ENCODE measurements at places on chromosomes 16 and 17. TPM values are rescaled to one million over a fixed set of nuclear protein-coding genes. Genes with fewer than 3 reads are reported as not detected.

The KRTAP9-8 gene
- total RNA-seq, result not detected

The WNT9B gene
- total RNA-seq, result not detected

The TP53I13 gene
- total RNA-seq, result 112 TPM

The GGNBP2 gene
- 94.0 TPM for total RNA-seq

The NEUROD2 gene
- total RNA-seq, result not detected

The SRCIN1 gene
- total RNA-seq, result 0.05 TPM

The GRIN2C gene
- total RNA-seq, result not detected

The KRT15 gene
- not detected for total RNA-seq

The TMEM88 gene
- 1.5 TPM for total RNA-seq

The SYCE1L gene
- 5.8 TPM for total RNA-seq

GRCh38 chr17:57406131-57406980 is 150.0 kb downstream of the MSI2 start:
- peaks cover 27% of the 10 kb centered on the region for H3K4me1 ChIP-seq
- H3K27me3 ChIP-seq, result no peaks in the 10 kb centered on the region
- no peak overlapping the region for H3K4me3 ChIP-seq

GRCh38 chr17:40287159-40287493 is 553 bp upstream of the CDC6 start:
- H3K27ac ChIP-seq, result peak overlapping the region; percentile 97
- H3K4me1 ChIP-seq, result peaks cover 66% of the 10 kb centered on the region
- peaks cover 37% of the 10 kb centered on the region for H3K36me3 ChIP-seq
- peak overlapping the region; percentile 99 for H3K4me3 ChIP-seq
- DNase-seq, result no peak
- H3K27me3 ChIP-seq, result no peaks in the 10 kb centered on the region

DNA sequence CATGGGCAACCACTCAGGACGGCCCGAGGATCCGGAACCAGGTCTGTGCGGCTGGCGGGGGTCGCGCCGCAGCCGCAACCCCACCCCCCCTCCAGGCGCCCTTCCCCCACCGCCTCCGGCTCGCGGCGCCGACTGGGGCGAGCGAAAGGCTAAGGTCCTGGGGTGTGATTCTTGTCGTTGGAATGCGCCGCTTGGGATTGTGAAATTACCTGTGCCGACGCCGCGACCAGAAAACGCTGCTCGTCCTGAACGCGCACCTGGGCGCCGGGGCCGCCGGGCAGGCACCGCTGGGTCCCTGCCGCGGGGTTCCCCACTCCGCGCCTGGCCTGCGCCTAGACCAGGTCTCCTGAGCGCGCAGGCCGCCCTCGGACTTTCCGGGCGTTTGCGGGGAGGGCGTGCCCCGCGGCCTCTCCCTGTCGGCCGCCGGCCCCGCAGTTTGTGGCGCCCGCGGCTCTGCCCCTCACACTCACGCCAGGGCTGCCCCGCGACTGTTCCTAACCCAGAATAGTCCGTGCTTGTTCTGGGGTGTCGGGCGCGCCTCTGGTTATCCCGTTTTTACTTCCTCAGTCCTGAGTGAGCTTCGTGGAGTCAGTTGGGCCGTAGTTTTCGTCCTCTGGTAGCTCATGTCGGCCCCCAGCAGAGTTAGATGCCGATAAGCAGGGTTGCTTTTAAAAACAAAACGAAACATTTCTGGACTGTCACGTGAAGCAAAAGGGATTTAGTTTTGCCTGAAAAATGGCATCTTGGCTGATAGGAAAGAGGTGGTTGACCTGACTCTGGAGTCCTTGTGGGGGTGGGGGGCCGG is 147.2 kb downstream of the SPECC1 start:
- no peaks in the 10 kb centered on the region for H3K36me3 ChIP-seq
- H3K4me1 ChIP-seq, result peaks cover 4% of the 10 kb centered on the region
- peaks cover 15% of the 10 kb centered on the region for H3K27me3 ChIP-seq
- no peak for DNase-seq
- H3K27ac ChIP-seq, result no peak overlapping the region

DNA sequence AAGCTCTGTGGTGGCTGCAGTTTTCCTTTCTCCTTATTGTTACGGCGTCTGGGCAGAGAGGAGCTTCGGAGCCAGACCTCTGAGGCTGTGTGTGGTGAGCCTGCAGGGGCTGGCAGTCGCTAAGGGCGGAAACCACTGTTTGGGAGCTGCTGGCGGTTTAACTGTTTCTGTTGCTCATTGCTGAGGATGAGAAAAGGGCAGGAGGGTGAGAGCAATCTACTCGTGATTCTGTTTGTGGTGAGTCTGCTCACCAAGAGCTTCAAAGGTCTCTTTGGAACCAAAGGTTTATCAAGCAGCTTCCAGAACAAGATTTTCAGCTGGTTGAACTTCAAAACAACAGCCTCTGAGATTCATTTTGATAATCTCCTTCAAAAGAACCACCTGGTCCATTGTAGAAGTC is 143.9 kb downstream of the ANKFN1 start:
- H3K4me3 ChIP-seq, result no peak overlapping the region
- peaks cover 11% of the 10 kb centered on the region for H3K27me3 ChIP-seq
- DNase-seq, result peak; percentile 33
- no peaks in the 10 kb centered on the region for H3K36me3 ChIP-seq

- no peaks in the 10 kb centered on the region for H3K4me1 ChIP-seq
- no peak overlapping the region for H3K27ac ChIP-seq
- H3K27me3 ChIP-seq, result no peaks in the 10 kb centered on the region
Measured at GRCh38 chr16:6247775-6248174, 1084.9 kb upstream of the RBFOX1 start.

- H3K4me3 ChIP-seq, result no peak overlapping the region
- no peaks in the 10 kb centered on the region for H3K27me3 ChIP-seq
- DNase-seq, result no peak
- no peak overlapping the region for H3K27ac ChIP-seq
Measured at GRCh38 chr16:53404959-53405358, 29.3 kb upstream of the RBL2 start.

- no peaks in the 10 kb centered on the region for H3K4me1 ChIP-seq
- H3K27me3 ChIP-seq, result peaks cover 31% of the 10 kb centered on the region
- no peaks in the 10 kb centered on the region for H3K36me3 ChIP-seq
- peak; percentile 1 for DNase-seq
- no peak overlapping the region for H3K27ac ChIP-seq
Measured at GRCh38 chr17:73679476-73679875, 35.2 kb upstream of the SDK2 start.

GRCh38 chr17:41520821-41521521 is 2.3 kb upstream of the KRT15 start:
- H3K36me3 ChIP-seq, result no peaks in the 10 kb centered on the region
- H3K4me3 ChIP-seq, result no peak overlapping the region
- H3K27ac ChIP-seq, result no peak overlapping the region
- H3K27me3 ChIP-seq, result peaks cover 5% of the 10 kb centered on the region
- H3K4me1 ChIP-seq, result no peaks in the 10 kb centered on the region

- H3K27me3 ChIP-seq, result no peaks in the 10 kb centered on the region
- H3K4me3 ChIP-seq, result no peak overlapping the region
- no peaks in the 10 kb centered on the region for H3K36me3 ChIP-seq
- H3K4me1 ChIP-seq, result no peaks in the 10 kb centered on the region
- DNase-seq, result no peak
- H3K27ac ChIP-seq, result no peak overlapping the region
Measured at GRCh38 chr17:12422651-12423050, 243.0 kb upstream of the MYOCD start.

DNA sequence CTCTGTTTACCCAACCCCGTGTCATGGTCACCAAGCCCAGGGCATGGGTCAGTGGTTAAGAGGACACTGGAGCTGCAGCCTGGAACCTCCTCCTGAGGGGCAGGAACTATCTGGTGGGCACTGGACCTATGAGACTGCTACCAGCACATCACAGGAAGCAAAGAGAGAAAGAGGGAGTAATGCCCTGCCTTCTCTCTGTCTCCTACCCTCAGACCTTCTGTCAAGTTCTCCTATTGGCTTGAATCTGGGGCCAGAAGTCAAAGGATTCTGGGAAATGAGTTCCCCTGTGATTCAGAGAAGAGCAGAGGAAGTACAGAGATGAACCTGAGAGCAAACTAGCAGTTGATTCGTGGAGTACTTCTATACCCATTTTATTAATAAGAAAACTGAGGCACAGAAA is 123.0 kb upstream of the GNAO1 start:
- no peak overlapping the region for H3K27ac ChIP-seq
- no peak overlapping the region for H3K4me3 ChIP-seq
- H3K36me3 ChIP-seq, result no peaks in the 10 kb centered on the region

- H3K4me3 ChIP-seq, result no peak overlapping the region
- no peaks in the 10 kb centered on the region for H3K36me3 ChIP-seq
- H3K4me1 ChIP-seq, result no peaks in the 10 kb centered on the region
- no peak for DNase-seq
Measured at GRCh38 chr17:9725575-9725974, 65.8 kb downstream of the DHRS7C start.

DNA sequence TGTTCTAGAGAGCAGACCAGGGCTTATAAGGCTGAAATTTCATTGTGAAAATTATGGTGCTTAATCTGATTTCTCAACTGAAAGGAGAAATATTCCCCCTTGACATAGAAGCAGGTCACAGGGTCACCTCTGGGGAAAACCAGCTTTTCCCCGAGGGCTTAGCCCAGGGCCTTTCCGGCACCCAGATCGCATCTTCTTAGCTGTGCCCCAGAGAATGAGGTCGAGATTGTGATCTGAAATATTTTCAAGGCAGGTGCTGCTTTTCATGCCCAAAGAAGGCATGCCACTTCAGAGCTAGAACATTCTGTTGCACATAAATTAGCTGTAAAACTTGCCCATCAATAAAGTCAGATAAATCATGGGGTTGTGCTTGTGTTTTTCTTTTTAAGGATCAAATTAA is 25.4 kb upstream of the ARHGAP17 start:
- H3K36me3 ChIP-seq, result no peaks in the 10 kb centered on the region
- no peaks in the 10 kb centered on the region for H3K27me3 ChIP-seq
- no peak for DNase-seq
- H3K4me3 ChIP-seq, result no peak overlapping the region

DNA sequence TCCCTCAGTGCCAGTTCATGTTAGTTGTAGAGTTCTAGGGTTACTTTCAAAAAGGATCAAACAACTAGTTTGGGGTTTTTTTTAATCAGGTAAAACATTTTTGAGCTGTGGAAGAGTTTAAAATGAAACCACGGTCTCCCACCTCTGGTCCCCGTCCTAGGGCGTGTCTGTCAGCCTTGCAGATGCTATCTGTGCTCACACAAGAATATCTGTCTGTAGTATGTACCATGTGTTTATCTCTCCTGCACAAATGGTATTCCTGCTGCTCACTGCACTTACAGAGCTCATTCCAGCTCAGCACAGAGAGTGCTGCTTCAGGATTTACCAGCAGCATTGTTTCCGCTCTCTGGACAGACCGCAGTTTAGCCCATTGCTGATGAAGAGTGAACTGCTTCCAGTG is 38.9 kb downstream of the UBN1 start:
- no peaks in the 10 kb centered on the region for H3K4me1 ChIP-seq
- H3K27ac ChIP-seq, result no peak overlapping the region
- H3K27me3 ChIP-seq, result no peaks in the 10 kb centered on the region
- no peak for DNase-seq

DNA sequence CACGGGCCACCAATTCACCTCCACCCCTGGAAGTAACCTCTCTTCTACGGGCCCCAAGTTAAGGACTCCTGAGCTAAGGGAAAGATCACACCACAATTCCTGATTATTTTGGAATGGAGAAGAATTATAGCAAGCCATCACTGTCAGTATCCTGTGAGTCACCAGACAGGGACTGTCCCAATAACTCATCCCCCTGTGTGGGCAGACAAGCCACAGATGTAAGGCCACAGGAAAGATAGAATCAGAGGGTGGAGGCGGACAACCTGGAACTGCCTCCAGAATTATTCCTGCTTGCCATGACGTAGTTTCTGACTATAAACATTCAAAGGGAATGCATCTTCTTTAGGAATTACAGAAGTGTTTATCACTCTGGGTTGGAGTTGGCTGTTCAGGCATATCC is 5.8 kb upstream of the MYO1D start:
- H3K4me1 ChIP-seq, result peaks cover 10% of the 10 kb centered on the region
- H3K27ac ChIP-seq, result no peak overlapping the region
- no peak overlapping the region for H3K4me3 ChIP-seq
- no peak for DNase-seq

- H3K27ac ChIP-seq, result peak overlapping the region; percentile 99
- no peak for DNase-seq
- peak overlapping the region; percentile 60 for H3K4me3 ChIP-seq
- peaks cover 68% of the 10 kb centered on the region for H3K4me1 ChIP-seq
- H3K36me3 ChIP-seq, result peaks cover 7% of the 10 kb centered on the region
Measured at GRCh38 chr16:57531253-57531575, 5.2 kb downstream of the CCDC102A start.

DNA sequence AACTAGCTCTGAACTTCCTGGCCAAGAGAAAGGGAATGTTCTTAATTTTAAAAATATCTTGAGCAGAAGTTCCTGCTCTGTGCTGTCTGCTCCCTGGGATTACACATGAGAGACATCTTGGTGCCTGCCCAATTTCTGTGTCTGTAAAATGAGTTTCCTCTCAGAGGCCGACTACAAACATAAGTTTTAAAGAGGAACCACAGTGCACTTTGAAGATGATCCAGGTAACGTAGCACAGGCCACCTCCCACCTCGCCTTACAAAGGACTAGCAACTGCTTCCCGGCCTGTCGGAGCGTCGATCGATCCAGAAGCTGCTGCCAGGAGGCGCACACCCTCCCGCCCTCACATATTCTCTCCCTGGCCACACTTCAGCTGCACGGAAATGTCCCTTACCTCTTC is 55.0 kb upstream of the ATP2A3 start:
- H3K36me3 ChIP-seq, result peaks cover 79% of the 10 kb centered on the region
- H3K4me1 ChIP-seq, result no peaks in the 10 kb centered on the region
- H3K27me3 ChIP-seq, result no peaks in the 10 kb centered on the region
- H3K27ac ChIP-seq, result no peak overlapping the region
- H3K4me3 ChIP-seq, result no peak overlapping the region

DNA sequence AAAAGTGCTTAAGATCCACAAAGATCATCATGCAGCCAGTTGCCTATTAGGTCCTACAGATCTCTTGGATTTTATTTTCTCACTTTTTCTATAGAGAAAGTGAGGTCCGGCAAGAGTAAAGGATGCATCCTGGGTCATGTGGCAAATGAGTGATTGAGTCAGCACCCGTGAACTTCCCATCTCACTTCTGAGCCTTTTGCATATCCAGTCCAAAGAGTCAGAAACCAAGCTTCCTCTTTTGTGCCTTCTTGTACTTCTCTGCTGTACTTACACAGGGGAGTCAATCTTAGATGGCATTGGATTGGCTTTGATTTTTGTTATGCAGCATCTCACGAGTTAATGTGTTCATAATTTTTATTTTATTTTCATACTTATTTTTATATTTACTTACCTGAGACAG is 114.2 kb upstream of the IRX5 start:
- H3K4me1 ChIP-seq, result no peaks in the 10 kb centered on the region
- no peak for DNase-seq
- no peak overlapping the region for H3K4me3 ChIP-seq

DNA sequence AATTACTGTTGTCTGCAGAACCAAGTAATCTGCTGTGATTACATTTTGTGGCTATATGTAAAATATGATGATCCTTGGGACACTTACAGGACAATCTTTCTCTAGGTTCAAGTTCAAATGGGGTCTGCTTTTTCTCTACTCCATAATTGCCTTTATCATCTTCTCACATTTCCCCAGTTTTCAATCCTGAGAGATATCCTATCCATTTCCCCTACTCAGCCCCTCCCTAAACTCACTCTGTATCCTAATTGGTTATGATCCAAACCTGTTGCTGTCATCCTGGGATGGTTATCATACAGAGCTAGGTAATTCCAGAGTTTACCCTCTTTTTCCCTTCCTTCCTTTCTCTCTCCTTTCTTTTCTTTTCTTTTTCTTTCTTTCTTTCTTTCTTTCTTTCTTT is 100.5 kb upstream of the ELAC2 start:
- H3K4me3 ChIP-seq, result no peak overlapping the region
- H3K27ac ChIP-seq, result no peak overlapping the region
- H3K4me1 ChIP-seq, result no peaks in the 10 kb centered on the region
- no peaks in the 10 kb centered on the region for H3K27me3 ChIP-seq
- DNase-seq, result no peak
- no peaks in the 10 kb centered on the region for H3K36me3 ChIP-seq

GRCh38 chr16:69712914-69713581 is 13.3 kb downstream of the NQO1 start:
- no peak for DNase-seq
- H3K4me3 ChIP-seq, result no peak overlapping the region
- H3K27ac ChIP-seq, result no peak overlapping the region
- no peaks in the 10 kb centered on the region for H3K27me3 ChIP-seq
- H3K4me1 ChIP-seq, result peaks cover 3% of the 10 kb centered on the region
